ENCODE measurements at places on chromosomes 5 and 9.
A peak's percentile ranks its signal among the peaks of the same experiment; 100 is the strongest.

DNA sequence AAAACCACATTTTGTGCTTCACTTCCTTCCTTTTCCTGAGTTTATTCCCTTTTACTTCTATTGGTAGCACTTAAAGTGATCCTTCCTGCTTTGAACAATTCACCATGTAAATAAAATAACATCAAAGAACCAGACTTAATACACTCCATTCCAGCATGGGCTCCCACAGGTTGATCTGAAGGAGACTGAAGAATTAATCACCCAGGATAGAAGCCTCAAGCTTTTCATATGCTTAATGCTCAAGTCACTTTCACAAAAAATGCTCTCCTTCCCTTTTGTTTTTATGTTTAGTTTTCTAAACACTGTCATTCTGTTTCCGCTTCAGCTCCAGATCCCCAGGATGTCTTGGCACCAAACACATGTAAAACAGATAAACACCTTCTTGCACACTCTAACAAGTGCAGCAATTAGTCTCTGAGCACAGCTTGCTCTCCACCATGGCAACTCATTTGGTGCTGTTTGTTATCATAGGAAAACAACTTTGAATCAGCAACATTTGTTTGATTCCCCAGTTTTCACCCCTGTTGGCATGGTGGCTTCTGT, 37.0 kb downstream of the DMRTA1 start:
- DNase-seq = no peak

GRCh38 chr5:121049971-121050370, 585.9 kb downstream of the PRR16 start:
- DNase-seq = no peak

DNA sequence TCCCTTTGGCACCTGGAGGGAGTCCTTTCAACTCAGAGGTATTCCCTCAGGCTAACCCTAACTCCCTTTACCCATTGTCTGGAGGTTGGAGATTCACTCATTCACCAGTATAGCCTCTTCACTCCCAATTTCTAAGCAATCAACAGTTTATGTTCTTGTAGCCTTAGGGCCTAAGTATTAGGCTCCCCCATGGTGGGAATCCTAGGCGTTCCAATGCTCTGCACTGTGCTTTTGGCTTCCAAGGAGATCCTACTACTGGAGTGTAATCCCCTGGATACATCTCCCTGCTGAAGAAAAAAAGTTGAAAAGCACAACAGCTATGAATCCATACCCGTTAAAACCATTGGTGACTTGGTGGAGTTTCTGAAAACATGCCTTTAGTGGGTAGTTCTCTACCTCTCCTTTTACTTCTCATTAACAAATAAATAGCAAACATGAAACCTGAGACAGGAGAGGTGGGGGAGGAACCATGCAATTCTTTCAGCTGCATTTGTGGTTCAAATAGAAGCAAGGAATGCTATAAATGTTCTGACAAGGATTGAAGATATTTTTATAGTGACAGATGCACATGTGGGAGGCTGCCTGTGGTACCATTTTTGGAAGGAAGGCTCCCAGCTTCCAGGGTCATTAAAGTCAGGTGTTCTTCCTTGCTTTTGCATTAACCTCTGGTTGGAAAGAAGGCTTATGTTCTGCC, 397.1 kb downstream of the DMAC1 start:
- DNase-seq = no peak

DNA sequence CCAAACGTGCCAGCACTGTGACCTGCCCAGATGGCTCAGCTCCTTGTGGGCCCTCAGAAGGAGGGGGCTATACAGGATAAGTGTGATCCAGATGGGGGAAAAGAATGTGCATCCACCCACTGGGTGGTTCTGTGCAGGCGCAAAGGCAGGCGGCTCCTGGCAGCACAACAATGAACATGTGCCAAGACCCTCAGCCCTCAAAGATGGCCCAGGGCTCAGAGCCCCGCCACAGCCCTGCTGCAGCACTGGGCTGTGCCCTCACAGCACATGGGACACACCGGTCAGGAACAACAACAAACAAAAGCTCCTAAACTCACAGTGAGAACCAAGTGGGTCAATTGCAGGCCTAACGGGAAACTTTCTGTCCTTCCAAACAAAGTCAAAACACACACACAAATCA, 4.7 kb downstream of the SEMA4D start:
- DNase-seq = no peak

DNA sequence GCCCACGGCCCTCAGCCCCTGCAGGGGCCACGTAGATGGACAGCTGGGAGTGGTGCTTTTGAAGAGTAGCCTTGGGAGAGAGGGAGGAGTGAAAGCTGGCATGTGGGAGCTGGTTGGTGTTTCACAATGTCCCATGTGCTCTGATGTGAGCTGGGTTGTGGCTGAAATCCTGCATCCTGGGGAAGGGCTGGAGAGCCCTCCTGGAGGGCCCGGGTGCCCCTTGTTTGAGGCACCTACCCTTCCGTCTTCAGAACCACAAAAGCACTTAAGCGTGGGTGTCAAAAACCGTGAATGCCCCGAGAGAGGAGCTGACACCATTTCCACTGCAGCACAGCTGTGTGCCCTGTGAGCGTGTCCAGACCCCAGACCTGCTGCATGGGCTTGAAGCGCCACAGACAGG, 199.1 kb upstream of the ZNF618 start:
- DNase-seq = no peak

- DNase-seq = peak; percentile 55
These were observed 74.6 kb downstream of the MRPL36 start for GRCh38 chr5:1724822-1725602.

GRCh38 chr5:173981185-173981761, 7.7 kb upstream of the C5orf47 start:
- DNase-seq = no peak

- DNase-seq = no peak
These were observed 202.0 kb downstream of the AUH start for GRCh38 chr9:91159664-91160121.

GRCh38 chr5:175444060-175444904, at the start of gene DRD1:
TSS of gene DRD1 (minus strand) at chr5:175444182. CDS start at chr5:175443099, 1,083 bp downstream.
- peak; percentile 53 for DNase-seq

DNA sequence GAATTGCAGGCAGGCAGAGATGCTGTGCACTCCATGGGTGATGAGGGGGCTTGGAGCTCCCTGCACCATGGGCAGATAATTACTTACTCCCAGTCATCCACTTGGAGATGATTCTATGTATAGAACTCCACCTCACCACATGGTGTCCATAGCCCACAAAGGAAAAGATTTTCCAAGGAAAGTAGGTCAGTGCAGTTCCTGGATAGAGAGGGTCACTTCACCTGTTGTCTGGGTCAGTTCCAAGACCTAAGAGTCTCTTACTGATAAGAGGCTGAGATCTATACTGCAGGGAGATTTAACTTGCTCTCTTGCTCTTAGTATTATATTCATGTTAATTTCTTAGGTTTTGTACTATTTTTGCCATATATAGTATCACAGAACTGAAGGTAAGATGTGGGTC, 113.9 kb upstream of the BRINP1 start:
- DNase-seq = no peak

GRCh38 chr9:38690574-38690973, 29.4 kb downstream of the FAM240B start:
- no peak for DNase-seq

DNA sequence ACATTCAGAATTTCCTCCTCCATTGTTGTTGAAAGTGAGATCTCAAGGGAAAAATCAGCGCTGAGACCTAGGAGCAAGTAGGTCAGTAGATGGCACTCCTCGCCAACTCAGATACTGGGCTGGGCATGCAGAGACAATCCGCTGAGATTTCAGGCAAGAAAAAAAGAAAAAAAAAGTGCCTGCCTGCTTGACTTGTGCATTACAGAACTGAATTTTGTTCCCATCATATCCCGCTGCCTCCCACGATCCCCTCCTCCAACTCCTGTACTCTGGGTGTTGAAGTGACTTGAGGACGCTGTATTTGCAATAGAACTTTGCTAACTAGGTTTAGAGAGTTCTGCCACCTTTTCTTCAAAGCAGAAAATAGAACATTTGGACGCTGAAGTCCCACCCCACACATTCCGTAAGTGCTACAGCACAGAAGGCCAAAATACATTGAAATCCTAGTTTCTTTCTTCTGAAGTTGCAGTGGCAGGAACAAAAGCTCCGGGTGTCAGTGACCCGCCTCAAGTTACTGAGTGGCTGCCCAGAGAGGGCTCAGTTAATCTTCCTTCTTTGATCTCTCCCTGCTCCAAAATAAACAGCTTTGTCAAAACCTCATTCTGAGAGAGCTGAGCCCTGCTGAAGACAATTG, 265.8 kb downstream of the MLLT3 start:
- DNase-seq = no peak

- DNase-seq = no peak
These were observed 19.6 kb downstream of the ETF1 start for GRCh38 chr5:138523406-138523805.

GRCh38 chr9:14671377-14671776, 21.9 kb downstream of the ZDHHC21 start:
- DNase-seq = no peak

DNA sequence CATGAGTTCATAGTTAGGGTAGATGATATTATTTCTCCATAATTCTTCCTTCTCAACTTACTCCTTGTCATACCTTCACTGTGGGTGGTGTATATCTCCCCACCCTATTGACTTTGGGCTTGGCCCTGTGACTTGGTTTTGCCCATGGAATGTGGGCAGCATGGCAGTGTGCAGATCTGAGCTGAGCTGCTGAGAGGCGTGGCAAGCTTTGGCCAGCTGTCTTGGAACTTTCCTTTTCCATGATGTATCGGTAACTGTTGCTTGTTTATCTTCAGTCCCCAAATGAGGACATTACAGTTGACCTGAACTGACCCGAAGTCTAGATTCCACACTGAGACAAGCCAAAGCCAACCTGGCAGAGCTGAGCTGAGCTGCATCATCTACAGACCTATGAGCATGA, 70.4 kb downstream of the RALGPS1 start:
- no peak for DNase-seq

DNA sequence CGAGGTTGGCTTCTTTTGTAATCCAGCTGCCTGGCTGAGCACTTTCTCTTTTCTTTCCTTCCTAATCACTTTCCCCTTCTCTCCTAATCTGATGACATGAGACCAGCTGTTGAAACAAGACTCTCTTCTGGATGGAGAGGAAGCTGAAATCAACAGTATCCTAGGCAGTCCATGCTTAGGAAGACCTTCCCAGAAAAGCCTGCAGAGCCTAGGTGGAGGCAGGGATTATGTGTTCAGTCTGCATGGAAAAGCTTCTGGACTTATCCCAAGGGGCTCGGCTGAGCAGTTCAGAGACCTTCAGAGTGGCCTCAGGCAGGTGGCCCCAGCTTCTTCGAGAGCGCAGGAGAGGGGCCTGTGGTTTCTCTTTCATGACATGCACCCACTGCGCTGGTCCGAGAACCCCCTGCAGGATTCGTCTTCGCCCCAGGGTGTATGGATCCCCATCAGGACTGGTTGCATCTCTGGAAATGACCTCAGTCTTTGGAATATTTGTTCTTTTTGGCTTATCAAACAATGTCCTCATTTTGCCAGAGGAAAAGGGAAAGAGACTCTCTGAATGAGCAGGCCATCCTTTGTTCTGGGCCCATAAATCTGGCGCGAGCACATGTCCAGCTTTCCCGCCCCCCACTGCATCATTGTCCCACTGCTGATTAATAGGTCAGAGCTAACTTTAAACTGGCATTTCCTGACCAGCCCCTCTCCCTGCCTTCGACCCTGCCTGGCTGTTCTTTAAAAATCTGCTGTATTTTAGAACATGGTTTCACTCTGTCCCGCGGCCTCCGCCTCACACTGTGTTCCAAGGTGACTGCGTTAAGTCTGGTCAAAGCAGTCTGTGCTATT, 177.9 kb upstream of the KLF4 start:
- no peak for DNase-seq

- no peak for DNase-seq
These were observed 100.4 kb downstream of the GLDC start for GRCh38 chr9:6545017-6545691.

GRCh38 chr5:8474569-8474930, 605.6 kb downstream of the MTRR start:
- no peak for DNase-seq

GRCh38 chr5:150335778-150336177, 21.7 kb upstream of the TCOF1 start:
- no peak for DNase-seq

DNA sequence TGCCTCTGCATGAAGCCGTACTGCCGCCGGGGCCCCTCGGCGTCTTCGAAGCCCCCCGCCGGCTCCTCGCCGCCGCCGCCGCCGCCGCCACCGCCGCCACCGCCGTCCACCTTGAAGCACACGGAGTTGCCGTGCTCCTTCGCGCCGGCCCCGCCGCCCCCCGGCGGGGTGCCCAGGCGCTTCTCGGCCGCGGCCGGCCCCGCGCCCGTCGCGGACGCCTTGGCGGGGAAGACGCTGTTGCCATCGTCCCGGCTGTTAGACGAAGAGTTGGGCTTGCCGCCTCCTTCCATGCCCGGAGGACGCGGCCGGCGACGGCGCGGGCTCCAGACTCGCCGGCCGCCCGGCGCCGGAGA, 400 bp downstream of the HCN1 start:
- DNase-seq = no peak

- DNase-seq = no peak
These were observed 103.3 kb downstream of the SREK1 start for GRCh38 chr5:66247176-66247960.

DNA sequence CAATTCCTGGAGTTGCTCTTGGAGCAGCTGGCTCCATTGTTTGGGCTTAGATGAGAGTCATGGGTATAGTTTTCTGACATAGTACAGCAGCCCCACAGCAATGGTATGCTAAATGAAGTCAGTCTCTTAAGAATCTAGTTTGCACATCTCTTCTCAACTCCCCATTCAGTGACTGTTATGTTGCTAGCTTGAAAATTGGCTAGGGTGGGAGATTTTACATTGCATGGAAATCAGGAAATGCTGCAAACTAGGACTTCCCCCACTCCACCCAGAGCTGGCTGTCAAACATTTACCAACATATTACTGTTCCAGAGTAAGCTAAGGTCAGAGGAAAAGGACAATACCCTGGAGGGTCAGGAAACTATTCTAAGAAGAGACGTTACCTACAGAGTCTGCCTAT, 17.6 kb upstream of the FCHO2 start:
- no peak for DNase-seq

DNA sequence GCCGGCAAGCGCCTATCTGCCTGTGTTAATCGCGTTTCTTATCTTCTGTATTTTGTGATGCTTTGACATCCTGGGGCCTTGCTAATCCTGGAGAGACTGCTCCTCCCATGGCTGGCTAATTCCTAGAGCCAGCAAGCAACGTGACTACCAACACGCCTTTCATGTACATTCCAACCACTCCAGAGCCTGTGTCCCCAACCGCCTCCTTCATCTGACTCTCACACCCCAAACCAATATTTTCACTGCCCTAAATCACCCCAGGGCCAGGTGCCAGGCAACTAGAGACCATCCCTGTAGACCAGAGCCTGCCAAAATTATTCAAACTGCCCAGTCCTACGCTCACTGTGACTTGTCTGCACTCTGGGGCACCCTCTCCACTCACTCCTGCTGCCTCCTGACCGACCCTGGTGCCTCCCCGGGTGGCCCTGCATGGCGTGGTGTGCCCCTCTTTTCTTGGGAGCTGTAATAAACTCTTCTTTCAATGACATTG, 50.5 kb upstream of the COL5A1 start:
- DNase-seq = no peak
